ENCODE measurements at places on chromosomes 6 and 20.

GRCh38 chr6:122825163-122825562 is 36.1 kb downstream of the SMPDL3A start:
- DNase-seq, result no peak

DNA sequence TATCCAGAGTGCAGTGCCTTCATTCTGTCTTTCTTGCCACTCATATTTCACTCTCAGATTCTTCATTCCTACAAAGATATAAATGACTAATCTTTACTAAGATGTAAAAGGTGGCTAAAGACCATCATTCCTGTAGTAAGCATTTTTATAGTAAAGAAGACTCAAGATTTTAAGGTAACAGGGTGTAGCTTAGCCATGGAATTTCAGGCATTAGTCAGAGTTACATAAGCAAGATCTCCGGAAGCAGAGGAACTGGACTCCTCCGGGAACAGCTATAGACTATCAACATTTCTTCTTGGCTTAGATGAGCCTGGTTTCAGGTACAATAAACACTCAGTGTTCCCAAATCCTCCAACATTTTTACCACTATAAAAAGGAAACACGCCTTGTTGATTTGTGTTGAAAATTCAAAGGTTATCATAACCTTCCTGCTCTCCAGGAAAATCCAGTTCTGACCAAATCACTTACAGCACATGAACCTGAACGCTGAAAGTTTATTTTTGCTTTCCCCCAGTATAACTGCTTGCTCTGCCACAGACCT is 23.7 kb downstream of the SERPINB1 start:
- no peak for DNase-seq

GRCh38 chr6:14944593-14944992 is 301.3 kb upstream of the JARID2 start:
- no peak for DNase-seq

DNA sequence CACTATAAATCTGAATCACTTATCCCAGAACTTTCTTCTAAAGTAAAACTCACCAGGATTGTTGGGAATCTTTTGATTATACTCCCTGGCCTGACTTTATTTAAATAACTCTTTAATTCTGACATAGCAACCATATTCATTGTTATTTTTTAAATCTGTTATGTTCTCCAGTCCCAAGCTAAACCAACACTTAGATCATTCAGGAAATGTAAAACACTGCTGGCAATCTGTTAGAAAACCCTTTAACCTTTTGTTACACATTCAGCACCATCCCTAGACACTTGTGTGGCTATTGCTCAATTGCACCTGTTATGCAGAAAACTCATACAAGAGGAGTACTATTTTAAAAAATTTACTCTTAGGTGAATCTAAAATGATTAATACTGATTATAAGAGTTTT is 101.8 kb upstream of the NHSL1 start:
- DNase-seq, result no peak

DNA sequence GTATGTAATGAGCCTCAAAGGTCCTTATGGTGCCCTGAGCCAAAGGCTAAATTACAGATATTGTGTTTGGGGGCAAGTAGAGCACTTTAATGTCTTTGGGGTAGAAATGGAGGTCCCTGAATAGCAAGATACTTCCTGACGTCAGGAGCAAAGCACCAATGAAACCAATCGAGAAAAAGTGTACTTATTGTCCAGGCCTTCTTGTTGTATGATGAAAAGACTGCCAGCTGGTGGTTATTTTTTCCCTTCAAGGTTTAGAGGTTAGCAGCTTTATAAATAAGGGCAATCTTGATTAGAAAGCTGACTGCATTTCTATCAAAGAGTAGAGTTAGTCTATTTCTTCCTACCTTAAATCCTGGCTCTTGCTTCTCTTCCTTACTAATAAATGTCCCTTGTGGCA is 76.1 kb upstream of the HSF2 start:
- DNase-seq, result no peak

DNA sequence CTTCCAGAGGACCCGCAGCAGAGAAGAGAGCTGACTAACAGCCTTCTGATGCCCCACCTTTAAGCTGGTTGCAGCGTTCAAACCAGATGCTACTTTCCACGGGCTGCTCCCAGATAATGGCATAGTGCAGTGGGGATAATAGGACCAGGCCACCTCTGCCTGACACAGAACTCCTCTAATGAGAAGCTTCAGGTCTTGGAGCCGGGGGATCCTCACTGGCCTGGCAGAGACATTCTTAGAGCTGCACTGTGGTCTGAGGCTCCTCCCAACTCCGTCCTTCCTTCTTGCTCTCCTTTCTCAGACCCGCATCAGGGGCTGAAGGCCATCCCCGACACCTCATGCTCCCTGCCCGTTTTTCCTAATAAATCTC is 206.6 kb upstream of the MARCKS start:
- DNase-seq, result no peak

DNA sequence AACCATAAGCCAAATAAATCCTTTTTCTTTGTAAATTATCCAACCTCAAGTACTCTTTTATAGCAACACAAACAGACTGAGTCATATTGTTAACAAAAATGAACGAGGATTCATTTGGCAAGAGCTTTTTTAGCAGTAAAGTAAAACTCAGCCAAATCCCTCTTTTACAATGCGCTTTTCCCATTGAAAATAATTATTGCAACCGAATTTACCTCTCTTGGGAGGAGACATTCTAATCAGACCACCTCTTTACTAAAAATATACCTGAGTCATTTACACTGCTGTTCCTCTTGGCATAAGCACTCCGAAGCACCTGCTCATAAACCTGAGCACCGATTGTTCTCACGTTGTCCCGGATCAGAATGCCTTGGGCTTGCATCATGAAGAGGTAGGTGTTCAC is 57.4 kb downstream of the B4GALT5 start:
- DNase-seq, result no peak

GRCh38 chr20:63456429-63457284 is 15.8 kb downstream of the KCNQ2 start:
- DNase-seq, result no peak

DNA sequence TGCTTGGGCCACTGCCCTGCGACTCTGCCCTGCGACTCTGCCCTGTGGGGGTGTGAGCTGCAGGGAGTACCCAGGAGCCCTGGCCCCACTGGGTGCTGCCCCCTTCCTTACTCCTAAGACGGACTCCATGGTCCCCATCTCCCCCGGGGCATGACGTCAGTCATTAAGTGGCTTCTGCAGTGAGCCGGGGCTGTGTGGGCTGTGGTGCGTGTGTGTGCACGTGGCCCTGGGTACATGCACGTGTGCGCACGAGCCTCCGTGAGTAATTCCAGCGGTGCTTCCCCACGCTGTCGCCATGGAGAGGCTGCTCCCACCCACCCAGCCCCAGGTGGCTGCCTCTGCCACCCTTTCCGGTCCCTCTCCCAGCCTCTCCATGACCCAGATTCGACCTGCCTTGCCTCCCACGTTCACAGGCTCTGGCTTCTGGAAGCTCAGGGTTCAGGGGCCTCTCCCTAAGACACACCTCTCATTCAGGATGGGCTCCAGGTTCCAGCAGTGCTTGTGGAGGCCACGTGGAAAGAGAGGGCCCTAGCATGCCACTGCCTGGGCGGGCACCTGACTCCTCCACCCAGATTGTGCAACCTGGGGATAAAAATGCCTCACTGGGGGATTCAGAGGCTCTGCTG is 88.3 kb downstream of the DLGAP4 start:
- DNase-seq, result no peak

Measured in right renal pelvis (tissue), 4 donors.